ENCODE measurements at places on chromosomes 3 and 15.

- no peak for DNase-seq
Observed at GRCh38 chr15:59594493-59594942, 17.1 kb upstream of the GCNT3 start.

DNA sequence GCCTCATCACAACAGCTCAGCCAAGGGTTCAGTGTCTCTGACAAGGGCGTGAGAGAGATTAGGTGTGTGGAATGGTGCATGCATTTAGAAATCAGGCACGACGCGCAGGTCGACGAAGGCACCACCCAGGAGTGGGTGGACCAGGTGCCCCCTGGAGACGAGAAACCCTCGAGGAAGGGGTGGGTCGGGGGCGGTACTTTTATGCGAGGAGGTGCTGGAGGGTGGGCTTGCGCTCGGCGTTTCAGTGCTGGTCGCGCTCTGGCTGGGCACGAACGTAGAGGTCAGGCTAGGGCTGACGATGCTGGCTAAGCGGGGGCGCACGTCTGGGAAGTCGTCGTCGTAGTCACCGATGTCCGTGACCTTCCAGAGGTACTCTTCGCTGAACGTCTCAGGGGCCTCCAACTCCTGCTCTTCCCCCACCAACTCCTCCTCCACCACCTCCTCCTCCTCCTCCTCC lies 393 bp downstream of the ERICH6 start:
- peak; percentile 5 for DNase-seq

DNA sequence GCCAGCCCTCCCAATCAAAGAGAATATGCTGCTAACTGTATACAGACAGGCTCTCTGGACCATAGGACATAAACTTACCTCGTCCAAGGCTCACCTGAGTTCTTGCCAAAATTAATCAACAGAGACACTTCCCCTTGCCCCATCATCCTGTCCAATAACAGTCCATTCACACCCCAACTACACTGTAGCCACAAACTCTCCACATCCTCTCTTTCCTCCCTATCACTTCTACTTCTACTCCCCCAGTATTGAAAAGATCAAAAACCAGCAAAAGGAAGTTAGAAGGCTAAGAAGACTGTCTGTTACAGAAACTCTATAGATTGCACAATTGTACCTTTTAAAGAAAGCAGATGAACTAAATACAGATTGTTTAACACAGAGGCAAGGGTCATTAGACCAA lies 133.5 kb upstream of the STT3B start:
- no peak for DNase-seq

DNA sequence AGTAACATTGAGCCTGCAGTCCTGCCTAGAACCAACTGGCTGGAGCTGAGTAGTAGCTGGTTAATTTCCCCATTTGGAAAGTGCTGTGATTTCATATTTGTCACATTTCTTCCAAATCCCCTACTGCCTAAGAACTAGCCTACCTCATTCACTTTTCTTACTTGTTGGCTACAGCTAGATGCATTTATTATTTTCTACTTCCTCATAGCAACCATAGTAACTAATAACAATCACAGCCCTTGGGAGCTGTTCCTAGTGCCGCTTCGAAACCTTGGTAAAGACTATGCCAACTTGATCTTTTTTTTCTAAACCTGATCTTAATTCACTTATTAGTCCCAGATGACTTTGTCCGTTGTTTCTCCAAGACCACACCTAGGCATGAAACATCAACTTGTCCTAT lies 240.3 kb downstream of the FGF12 start:
- no peak for DNase-seq

DNA sequence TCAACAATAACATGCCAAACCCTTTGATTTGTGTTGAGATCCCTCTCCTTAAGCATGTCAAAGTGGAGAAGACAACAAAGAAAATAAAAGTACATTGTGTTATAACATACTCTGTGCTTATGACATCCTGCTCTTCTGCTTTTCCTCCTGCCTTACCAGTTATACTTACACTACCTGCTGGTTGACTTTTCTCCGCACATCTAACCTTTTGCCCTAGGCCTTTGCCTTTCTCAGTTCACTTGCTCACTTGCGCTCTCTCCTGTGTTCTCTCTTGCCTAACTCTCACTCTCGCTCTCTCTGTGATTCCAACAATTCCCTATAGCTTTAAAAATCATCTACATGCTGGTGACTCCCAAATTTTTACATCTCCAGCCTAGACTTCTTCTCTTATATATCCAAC lies 5.7 kb downstream of the DNAH12 start:
- no peak for DNase-seq

GRCh38 chr3:115537669-115538068 lies 85.6 kb upstream of the GAP43 start:
- no peak for DNase-seq

DNA sequence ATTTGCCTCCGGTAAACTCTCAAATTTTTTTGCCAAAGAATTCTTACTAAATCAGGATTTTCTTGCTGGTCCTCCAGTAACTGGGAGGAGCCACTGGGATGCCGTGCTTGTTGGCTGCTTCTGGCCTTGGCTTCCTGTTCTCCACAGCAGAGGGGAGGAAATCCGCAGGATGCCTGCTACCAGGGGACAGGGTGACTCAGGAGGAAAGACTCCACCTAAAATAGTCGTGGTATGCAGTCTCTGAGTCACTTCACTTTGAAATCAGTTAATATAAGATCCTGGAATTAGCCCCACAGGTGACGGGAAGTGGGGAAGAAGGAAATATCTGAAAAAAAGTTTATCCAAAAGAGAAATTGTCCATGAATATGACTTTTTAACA lies 6.5 kb upstream of the TM4SF18 start:
- DNase-seq = no peak
